ENCODE measurements at places on chromosomes 3 and 15.
A peak's percentile ranks its signal among the peaks of the same experiment; 100 is the strongest.

GRCh38 chr3:148006508-148006907 lies 597.3 kb downstream of the ZIC1 start:
- no peak for DNase-seq

DNA sequence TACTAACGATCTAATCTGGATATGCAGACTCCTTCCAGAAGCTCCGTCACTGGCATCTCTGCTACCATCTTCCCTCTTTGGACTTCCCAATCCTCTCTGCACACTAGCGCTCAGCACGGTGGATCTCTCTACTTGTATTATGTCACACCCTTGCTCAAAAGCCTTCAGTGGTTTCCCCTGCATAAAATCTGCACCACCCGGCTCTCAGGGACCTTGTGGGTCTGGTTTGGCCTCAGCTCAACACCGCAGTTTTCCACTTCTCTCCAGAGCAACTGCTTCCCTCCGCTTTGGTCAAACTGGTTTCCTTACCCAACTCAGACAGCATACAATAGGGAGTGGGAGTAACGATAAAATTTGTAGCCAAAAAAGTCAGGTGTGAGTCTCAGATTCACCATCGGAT lies 30.7 kb upstream of the HES1 start:
- DNase-seq, result no peak

- no peak for DNase-seq
Measured at GRCh38 chr15:68386587-68387288, 45.2 kb downstream of the ITGA11 start.

DNA sequence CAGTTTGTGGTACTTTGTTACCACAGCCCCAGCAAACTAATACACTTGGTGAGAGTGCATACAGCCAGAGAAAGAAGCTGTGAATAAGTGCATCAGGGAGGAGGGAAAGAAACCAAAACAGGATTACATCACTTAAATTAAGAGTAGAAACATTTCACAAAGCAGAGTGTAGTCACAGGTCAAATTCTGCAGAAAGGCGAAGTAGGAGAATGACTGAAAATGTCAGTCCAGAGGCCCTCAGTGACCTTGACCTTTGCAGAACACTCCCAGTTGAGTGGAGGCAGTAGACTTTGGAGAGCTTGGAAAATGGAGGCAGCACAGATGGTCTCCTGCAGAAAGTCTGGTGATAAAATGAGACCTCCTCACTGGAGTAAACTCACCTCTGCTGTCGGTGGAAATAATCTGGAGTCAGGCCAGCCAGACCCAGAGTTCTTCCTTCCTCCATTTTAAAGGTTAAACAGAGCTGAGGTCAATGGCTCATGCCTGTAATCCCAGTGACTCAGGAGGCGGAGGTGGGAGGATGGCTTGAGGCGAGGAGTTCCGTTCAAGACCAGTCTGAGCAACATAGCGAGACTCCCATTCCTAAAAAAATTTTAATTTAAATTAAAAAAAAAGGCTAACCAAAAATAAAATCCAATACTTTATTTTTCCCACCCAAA lies 5.0 kb downstream of the CD86 start:
- no peak for DNase-seq

DNA sequence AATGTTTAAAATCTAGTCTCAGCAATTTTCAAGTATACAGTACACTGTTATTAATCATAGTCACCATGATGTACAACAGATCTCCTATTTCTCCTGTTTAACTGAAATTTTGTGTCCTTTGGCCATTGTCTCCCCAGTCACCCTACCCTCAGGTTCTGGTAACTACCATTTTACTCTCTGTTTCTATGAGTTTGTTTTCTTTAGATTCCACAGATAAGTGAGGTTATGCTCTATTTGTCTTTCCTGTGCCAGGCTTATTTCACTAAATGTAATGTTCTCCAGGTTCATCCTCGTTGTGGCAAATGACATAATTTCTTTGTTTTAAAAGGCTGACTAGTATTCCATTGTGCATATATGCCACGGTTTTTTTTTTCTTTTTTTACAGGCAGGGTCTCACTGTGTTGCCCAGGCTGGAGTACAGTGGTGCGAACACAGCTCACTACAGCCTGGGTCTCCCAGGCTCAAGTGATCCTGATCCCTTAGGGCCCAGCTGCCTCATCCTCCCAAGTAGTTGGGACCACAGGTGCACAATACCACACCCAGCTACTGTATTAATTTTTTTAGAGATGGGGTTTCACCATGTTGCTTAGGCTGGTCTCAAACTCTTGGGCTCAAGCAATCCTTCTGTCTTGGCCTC lies 50.0 kb downstream of the RAB7A start:
- DNase-seq, result no peak

GRCh38 chr15:51199541-51199940 lies 104.8 kb upstream of the TNFAIP8L3 start:
- no peak for DNase-seq

DNA sequence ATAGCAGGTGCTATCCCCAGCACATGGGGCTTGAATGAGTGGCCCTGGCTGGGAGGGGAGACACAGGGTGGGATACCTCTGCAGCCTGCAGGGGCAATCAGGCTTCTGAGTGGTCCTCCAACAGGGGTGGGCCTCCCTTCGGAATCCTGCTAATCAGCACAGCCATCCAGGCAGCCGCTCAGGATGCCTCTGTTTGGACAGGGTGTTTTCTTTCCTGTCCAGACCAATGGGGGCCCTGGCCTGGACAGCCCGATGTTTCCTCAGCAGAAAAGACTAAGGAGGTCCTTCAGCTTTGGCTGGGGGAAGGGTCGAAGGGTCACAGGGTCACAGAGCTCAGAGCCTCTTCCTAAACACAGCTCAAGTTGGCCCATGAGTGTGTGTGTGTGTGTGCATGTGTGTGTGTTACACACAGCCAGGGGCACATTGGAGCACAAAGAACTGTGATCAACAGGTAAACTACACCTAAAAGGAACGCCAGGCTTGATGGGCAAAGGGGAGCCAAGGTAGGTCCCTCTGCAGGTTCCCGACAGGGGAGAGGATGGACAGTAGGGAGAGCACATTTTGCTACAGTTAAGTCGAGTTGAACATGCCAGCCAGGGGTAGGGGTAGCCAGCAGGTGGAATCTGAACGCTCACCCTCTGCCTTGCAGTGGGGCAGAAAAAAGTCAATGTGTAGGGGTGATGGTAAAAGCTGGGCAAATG lies 1.1 kb upstream of the HAPLN3 start:
- DNase-seq, result no peak

DNA sequence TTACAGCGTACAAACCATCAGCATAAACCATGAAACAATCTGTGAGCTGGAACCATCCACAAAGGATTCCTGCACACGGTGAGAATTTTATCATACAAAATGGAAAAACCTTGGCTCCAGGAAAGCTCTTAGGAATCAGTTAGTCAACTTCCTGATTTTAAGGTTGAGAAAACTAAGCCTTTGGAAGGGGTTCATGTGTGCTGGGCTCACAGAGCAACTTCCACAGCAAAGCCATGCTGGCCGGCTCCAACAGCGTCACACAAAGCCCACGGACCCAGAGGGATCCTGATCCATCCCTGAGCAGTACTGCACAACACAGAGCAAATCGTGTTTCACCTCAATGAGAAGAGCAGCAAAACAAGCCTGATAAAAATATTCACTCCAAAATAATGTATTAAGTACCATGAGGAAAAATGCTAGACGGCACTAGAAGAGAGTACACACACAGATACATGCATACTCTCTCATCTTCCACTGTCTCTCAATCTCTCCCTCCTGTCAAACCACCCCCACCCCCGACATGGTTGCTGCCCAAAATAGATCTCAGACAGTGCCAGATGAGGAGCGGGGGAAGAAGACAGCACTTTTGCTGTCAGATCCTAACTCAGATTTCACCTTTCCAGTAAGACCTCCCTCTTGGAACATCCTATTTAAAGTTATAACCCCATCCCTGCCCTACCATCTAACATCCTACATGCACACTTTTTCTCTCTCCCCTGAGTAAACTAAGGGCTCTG lies 58.6 kb downstream of the MB21D2 start:
- no peak for DNase-seq

DNA sequence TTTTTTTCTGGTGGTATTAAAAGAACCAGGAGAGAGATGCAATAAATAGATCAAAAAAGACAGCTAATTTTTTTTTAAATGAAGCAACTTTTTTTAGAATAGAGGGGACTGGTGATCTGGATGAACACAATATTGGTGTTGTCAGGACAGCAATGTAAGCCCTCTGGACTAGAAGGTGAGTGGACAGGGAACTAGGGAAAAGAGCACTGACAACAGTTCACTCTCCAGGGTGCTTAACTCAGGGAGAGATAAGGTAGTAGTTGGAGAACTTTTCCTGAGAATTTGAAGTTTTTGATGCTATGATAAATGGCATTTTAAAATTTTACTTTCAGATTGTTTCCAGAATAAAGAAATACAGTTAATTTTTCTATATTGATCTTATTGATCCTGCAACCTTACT lies 158.3 kb upstream of the STAC start:
- DNase-seq, result no peak

- DNase-seq, result peak; percentile 59
Measured at GRCh38 chr3:26712211-26713026, 89.8 kb downstream of the LRRC3B start.

DNA sequence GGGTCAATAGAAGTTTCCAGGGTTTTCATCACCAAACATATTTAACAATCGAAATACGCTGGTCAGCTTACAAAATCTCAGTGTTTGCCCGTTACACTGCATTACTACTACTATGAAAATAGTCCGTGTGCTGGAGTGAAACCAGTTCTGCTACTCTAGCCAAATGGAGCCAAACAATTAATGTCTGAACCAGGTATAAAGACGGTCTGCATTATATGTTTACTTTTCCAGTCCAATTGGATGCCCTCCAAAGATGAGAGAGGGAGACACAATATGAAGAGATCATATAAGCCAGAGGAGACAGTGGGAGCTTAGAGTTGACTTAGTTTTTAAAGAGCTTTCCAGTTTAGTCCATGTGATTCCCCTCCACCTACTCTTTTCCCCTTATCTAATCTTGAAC lies 6.3 kb upstream of the DUT start:
- DNase-seq, result no peak

- no peak for DNase-seq
Measured at GRCh38 chr15:82730022-82730530, 20.4 kb upstream of the AP3B2 start.

All from kidney capillary endothelial cell (primary cell).